ENCODE measurements at places on chromosomes 1 and 21.

GRCh38 chr1:62487956-62488355 is 51.1 kb downstream of the USP1 start:
- no peak for DNase-seq

DNA sequence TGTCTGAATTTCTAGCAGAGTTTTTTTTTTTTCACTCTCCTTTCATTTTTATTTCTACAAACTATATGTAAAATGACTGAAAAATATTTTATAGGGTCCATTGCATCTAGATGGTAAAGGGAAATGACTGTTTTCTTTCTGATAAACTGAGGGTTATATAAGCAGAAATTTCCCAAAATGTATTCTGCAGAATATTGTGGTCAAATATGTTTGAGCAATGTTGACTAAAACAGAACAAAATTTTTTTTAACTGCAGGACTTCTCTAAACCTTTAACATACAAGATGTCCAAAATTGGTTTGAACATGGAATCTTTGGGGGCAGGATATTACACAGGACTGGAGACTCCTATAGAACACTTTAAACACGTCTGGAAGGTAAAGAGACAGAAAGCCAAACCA is 190.5 kb downstream of the TOMM20 start:
- no peak for DNase-seq

GRCh38 chr1:180343921-180344769 is 114.1 kb downstream of the LHX4 start:
- DNase-seq: no peak

DNA sequence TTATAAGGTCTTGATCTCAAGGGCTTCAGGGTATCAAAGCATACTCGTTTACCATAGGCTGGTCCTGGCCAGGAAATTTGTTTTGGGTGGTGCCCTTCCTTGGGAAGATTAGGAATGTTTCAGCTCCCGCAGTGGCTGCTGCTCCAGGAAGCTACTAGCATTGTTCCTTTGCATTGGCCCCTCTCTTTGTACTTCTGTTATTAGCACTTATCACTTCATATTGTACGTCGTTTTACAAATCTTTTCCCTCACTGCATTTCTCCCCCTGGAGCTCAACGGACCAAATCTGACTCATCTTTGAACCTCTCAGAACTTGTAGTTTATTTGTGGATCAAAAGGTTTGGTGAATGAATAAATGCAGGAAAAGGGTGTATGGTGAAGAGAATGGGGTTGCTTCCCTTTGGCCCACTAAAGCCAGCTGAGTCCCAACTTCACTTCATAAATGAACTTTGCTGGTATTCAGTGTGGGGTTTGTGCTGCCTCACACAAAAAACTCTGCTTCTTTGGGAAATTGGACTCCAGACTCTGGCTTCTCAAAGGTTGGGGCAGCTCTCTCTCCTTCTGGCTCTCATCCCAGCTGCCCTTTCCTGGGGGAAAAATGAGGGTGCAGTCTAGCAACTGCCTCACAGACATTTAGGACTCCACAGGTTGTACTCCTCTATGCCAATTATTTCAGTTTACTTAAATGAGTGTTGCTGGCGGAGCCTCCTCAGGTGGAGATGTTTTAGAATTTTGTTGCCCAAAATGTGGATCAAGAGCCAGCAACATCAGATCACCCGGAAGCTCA is 5.9 kb downstream of the GNAT2 start:
- no peak for DNase-seq

- DNase-seq: no peak
Measured at GRCh38 chr1:111851552-111851951, 95.9 kb downstream of the DDX20 start.

- DNase-seq: no peak
Measured at GRCh38 chr1:89635825-89636815, 3.2 kb downstream of the LRRC8C start.

DNA sequence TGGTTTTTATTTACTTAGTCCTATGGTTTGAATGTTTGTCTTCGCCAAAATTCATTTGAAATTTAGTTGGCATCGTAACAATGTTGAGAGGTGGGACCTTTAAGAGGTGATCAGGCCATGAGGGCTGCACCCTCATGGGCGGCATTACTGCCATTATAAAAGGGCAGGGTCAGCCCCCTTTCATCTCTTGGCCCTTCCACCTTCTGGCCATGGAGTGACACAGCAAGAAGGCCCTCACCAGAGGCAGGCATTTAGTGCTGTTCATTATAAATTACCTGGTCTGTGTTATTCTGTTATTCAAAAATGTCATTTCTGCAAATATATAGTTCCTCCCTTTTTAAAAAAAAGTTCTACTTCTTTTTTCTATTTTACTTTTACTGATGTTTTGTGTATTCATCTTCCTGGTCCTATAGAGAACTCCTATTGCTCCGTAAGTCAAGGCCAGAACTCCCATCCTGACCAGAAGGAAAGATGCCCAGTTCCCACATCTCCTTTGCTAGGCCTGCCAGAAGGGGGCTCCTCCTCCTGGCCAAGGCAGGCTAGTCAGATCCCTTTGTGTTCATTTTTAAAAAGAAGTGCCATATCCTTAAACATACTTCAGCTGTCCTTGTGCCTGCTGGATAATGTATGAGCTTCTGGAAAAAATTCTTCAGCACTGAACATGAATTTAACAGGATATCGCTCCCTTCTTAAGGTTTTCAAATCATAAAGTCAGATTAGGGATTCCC is 10.0 kb upstream of the LBR start:
- no peak for DNase-seq

- DNase-seq: no peak
Measured at GRCh38 chr21:44628707-44629391, 2.0 kb downstream of the KRTAP10-9 start.

DNA sequence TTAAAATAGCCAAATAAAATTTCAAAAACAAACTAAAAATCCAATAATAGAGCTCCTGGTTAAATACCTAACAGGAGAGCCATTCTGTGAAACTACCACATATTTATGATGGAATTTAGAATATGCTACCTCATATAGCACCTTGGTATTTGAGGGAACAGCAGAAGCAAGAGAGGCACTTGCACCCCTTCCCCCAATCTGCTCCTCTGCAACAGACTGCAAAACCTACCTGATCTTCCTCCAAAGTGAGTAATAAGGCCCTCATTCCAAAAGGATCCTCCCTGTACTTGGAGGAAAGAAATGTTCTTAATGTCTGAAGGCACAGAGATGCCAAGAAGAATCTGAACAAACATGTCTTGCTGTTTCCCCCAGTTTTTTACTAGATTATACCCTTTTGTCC is 28.1 kb upstream of the RNPC3 start:
- DNase-seq: no peak

DNA sequence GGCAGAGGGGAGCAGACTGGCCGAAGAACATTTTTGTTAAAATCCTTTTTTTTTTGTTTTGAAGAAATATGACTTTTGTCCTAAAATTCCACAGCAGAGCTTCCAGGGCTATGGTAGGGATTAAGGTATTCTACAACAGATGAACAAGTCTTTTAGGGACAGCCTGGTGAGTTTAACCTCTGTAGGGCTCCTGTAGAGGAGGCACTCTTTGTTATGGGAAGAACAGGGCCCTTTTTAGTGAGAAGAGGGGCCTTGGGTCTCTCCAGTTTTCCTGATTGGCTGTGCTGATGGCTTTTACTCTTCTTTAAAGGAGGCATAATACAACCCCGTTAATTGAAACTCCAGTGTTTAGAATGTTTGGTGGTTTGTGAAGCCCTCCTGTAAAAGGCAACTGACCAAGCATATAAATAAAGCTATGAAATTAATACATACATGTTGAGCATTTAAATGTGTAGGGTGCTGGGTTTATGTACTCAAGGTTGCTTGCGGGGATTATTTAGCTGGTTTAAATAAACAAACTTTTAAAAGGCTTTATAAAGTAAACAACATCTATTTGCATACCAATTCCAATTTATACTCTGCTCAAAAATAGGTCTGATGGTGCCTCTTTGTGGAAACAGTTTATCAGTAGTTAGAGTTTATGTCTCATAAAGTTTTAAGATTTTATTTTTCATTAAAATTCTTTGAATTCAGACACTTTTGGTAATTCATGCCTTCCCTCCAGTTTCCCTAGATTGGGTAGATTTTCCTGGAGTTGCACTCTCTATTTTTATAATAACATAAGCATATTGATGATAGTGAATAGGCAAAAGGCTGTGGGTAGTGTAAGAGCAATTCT is 46.5 kb downstream of the PBX1 start:
- no peak for DNase-seq

GRCh38 chr1:117093091-117093534 is 28.4 kb downstream of the TRIM45 start:
- no peak for DNase-seq

- DNase-seq: no peak
Measured at GRCh38 chr1:92346866-92347640, 48.2 kb downstream of the RPAP2 start.

DNA sequence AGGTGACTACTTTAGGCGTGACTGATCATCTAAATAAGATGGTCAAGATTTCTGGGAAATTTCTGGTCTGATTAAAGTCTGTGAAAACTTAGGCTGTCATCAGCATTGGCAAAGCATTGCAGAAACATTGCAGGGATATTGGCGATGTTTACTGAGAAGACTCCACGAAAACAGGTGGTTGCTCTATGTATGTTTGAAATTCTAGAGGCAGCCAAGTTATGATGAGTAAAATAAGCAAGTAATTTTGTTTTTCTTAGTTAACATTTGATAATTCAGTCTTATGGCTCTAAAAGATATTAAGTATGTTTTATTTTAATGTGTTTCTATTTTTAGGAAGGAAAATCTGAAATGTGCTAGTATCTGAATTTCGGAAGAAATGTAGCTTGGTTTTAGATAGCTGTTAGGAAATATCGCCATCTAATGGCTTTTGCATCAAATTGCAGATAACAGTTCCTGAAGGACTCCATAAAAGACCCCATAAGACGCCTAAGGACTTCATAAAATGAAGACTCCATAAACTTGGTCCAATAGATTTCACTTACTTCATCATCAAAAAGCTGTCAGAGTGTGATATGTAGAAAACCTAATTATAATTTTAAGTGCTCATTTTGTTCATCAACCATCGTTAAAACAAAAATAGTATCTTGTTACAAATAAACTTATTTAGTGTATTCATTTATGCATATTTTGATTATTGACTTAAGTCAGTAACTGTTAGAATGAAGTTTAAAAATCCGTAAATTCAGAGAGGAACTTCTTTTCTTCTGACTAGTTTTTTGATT is 344.6 kb downstream of the RYR2 start:
- DNase-seq: no peak

GRCh38 chr1:239922778-239923522 is 168.7 kb upstream of the FMN2 start:
- no peak for DNase-seq

DNA sequence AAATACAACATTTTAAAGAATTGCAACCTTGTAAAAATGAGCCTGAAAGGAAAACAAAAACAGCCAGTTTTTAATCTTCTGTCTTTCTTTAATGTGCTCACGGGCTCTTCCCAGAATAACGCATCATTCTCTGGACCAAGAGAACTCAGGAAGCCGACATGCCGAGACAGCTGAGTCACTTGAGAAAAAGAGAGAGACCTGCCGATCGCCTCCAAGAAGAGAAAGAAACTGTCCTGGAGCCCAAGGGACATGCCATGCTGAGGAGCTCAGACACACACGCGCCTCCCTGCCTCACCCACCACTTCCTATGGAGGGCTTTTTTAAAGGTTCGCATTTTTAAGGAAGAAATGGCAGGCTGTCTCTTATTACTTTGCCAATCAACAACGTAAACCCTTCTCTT is 176.4 kb downstream of the ZNF281 start:
- no peak for DNase-seq

DNA sequence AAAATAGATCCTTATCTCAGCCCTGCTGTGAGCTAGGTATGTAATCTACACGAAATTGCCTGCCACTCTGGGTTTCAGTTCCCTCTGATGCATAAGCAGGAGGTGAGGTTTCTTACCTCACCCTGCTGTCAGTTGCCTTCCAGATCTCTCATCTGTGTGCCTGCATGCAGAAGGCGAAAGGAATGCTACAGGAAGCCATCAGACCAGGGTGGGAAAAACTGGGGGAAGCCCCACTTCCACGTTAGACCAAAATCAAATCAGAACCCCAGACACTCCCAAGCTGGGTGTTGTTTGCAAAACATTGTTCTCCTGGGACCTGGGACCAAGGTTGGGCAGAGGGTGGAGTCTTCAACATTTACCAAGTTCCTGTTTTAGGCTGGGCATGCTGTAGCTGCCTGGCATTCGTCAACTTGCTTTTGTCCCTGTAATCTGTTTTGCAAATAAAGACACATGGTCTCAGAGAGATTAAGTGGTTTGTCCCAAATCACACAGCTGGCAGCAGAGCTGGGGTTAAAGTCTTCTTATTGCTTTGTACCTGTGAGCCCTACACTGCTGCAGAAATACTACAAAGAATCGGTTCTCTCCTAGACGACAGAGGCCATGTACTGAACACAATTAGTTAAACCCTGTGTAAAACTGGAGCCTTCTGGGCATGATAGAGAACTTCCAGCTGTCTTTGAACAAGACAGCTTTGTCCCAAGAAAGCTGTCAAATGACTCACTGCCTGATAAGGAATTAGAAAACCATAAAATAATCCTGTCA is 389.7 kb upstream of the RUNX1 start:
- DNase-seq: no peak

DNA sequence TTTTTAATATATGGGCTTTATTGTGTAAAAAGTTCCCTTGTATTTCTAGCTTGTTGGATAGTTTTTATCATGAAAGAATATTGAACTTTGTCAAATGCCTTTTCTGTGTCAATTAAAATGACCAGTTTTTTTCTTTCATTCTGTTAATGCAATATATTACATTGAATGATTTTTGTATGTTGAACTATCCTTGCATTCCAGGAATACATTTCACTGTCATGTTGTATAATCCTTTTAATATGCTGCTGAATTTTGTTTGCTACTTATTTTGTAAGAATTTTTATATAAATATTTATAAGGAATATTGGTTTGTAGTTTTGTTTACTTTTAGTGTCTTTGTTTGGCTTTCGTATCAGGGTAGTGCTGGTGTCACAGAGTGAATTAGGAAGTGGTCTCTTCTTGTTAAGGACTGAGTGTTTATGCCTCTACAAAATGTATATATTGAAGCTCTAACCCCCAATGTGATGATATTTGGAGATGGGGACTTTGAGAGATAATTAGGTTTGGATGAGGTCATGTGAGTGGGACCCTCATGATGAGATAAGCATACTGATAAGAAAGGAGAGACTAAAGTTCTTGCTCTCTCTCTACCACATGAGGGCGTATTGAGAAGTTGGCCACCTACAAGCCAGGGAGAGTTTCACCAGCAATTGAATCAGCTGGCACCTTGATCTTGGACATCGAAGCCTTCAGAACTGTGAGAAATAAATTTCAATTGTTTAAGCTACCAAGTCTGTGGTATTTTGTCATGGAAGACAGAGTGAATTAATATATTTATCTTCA is 12.0 kb upstream of the SLAMF6 start:
- DNase-seq: no peak

GRCh38 chr1:43856188-43856587 is 77.4 kb upstream of the ARTN start:
- no peak for DNase-seq

GRCh38 chr1:36520056-36520455 is 37.3 kb upstream of the CSF3R start:
- DNase-seq: no peak

GRCh38 chr1:210817385-210818275 is 316.3 kb downstream of the KCNH1 start:
- DNase-seq: no peak
